Common myeloid progenitor, CD34-positive (primary cell): ENCODE measurements at places on chromosomes 3 and 15.

DNA sequence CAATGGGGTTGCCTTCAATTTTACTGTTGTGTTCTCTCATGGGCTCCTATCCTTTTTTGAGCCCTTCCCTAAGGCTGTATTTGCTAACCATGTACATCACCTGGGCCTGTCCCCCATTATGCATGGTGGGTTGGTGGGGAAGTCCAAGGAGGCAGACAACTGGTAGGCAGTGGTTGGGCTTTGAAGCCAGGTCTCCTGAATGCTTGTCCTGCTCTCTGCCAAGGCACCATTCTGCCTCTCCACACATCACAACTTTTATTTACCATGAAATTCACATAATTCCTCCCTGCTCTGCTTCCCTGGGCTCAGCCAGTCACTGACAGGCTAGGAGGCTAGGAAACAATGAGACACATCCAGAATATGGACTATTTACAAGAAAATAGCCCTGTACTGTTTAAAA is 41.0 kb upstream of the COPB2 start:
- no peaks in the 10 kb centered on the region for H3K4me1 ChIP-seq
- no peak overlapping the region for H3K27ac ChIP-seq
- DNase-seq, result no peak
- no peak overlapping the region for H3K4me3 ChIP-seq

DNA sequence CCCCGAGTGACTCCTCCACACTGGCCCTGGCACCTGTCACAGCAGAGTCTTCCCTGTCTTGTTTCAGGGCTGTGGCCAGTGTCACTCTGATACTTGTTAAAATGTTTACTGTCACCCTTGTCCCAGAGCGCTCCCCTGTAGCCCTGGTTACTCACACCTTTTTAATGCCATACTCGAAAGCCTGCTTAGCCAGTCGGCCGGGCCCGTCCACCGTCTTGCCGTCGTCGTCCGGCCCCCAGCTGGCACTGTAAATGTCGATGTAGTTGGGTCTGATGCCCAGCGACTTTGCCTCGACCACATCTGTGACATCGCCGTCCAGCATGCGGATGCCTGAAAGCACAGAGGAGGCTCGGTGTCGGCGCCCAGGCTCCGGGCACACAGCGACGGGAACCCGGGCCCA is 91.3 kb downstream of the PCSK6 start:
- H3K36me3 ChIP-seq, result no peaks in the 10 kb centered on the region
- H3K27me3 ChIP-seq, result no peaks in the 10 kb centered on the region
- DNase-seq, result no peak
- no peak overlapping the region for H3K4me3 ChIP-seq

- H3K27me3 ChIP-seq, result peaks cover 2% of the 10 kb centered on the region
- no peak overlapping the region for H3K4me3 ChIP-seq
- no peak overlapping the region for H3K27ac ChIP-seq
- H3K4me1 ChIP-seq, result peaks cover 40% of the 10 kb centered on the region
- no peaks in the 10 kb centered on the region for H3K36me3 ChIP-seq
Measured at GRCh38 chr15:66706225-66706732, 4.2 kb downstream of the SMAD6 start.

GRCh38 chr3:148531836-148532235 is 165.9 kb upstream of the AGTR1 start:
- H3K36me3 ChIP-seq, result no peaks in the 10 kb centered on the region
- no peak for DNase-seq
- no peaks in the 10 kb centered on the region for H3K27me3 ChIP-seq
- H3K4me3 ChIP-seq, result no peak overlapping the region
- no peak overlapping the region for H3K27ac ChIP-seq
- H3K4me1 ChIP-seq, result no peaks in the 10 kb centered on the region

DNA sequence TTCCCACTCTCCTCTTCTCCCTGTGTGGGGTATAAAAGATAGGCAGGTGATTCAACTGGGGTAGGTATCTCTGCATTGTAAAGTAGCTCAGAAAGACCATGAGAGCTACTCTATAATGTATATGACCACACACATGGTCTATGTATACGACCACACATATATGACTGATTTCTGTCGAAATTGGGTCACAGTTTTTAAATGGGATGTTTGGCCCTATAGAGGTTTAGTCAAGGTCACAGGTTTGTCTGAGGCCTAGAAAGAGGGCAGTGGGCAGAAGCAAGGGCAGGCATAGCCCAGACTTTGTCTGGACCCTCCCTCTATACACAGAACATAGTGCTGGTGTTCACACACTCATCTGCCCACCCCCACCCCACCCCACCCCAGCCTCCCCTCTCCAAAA is 4.4 kb downstream of the LAMP3 start:
- peaks cover 10% of the 10 kb centered on the region for H3K4me1 ChIP-seq
- no peak overlapping the region for H3K4me3 ChIP-seq
- H3K27ac ChIP-seq, result no peak overlapping the region
- H3K36me3 ChIP-seq, result no peaks in the 10 kb centered on the region
- DNase-seq, result no peak
